ENCODE measurements at places on chromosomes 6 and 20.

DNA sequence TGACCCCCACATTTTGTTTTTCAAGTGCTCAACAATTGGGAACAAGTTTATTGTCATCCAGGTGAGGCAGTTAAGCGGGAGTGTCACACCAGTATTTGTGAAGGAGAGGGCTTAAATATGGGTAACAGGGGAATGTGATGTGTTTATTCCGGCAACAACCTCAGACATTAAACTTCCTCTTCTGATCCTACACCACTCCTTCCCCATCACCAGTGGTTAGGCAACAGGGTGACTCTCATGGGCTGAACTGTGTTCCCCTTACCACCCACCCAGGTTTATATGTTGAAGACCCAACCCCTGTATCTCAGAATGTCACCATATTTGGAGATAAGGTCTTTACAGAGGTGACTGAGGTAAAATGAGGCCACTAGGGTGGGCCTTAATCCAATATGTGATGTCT lies 52.1 kb upstream of the RNF182 start:
- no peak for DNase-seq

GRCh38 chr6:28105245-28105639 lies 19.2 kb upstream of the ZSCAN16 start:
- no peak for DNase-seq

- no peak for DNase-seq
These were observed 319.5 kb downstream of the CBLN4 start for GRCh38 chr20:55685841-55686240.

DNA sequence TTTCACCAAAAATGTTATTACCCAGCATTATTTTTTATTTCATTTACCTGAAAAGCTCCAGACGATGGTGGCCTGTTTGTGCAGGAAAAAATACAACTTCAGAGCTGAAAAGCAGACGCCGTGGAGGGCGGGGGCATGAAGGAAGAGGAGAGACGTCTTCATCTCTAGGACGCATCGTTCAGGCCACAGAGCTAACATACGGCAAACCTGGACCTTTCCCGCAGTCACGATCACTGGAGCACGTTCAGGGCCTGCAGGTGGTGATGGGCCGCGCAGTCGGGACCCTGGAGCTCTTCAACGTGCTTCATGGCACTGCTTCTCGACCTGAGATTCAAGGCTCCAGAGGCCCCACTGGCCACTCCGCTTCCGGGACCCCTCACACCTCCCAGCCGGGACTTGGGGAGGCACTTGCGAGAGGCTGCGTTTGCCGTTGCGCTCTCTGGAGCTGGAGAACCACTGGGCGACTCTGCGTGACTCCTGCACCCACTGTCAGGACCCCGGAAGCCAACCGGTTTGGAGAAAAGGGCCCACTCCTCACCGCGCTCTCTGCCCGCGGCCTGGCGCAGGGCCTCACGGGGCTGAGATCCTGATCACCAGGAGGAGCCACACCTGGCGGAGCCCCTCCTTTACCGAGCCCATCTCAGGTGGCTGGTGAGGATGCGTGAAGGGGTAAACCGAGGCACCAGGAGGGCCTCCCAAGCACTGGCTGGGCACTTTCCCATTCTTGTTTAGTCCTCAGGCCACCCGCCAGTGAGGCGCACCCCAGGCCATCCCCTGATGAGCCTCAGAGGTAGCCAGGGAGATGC lies 164.4 kb upstream of the AFDN start:
- DNase-seq, result no peak

- no peak for DNase-seq
These were observed 2.8 kb downstream of the PPP1R10 start for GRCh38 chr6:30614044-30614842.

DNA sequence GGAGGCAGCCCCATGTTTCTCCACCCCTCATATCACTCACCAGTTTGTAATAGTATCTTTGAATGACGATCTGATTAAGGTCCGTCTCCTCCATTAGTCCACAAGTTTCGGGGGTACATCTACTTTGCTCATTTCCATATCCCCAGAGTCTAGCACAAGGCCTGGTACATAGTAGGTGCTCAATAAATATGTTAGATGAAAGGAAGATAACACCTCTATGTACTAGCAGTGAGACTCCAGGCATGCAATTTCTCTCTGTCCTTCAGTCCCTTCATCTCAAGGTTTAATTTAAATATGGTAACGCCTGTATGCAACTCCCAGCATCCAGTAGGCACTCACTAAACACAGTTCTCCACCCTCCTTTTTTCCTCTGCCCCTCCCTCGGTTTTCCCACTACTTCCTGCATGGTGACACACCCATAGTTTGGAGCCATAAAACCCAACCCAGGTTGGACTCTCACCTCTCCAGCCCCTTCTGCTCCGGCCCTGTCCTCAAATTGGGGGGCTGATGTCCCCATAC lies 461 bp upstream of the HNF4A start:
- DNase-seq, result no peak

DNA sequence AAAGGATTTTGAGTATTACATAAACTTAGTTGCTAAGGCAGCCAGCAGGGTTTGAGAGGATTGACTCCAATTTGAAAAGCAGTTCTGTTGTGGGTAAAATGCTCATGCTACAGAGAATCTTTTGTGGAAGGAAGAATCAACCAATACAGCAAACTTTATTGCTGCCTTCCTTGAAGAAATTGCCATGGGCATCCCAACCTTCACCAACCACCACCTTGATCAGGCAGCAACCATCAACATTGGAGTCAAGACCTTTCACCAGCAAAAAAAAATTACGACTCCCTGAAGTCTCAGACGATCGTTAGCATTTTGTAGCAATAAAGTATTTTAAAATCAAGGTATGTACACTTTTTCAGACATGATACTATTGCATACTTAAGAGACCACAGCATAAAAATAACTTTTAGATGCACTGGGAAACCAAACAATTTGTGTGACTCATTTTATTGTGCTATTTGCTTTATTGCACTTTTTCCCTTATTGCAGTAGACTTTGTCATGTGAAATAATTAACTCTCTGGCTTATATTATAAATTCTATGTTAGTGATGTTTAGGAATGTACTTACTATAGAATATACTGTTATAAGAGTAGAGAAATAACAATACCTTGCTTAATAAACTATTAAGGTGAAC lies 390.8 kb downstream of the CDKAL1 start:
- peak; percentile 13 for DNase-seq

GRCh38 chr6:70706491-70707123 lies 38.9 kb downstream of the SMAP1 start:
- DNase-seq, result peak; percentile 35

- DNase-seq, result peak; percentile 65
These were observed 19.7 kb downstream of the HLA-DOB start for GRCh38 chr6:32796848-32797776.

DNA sequence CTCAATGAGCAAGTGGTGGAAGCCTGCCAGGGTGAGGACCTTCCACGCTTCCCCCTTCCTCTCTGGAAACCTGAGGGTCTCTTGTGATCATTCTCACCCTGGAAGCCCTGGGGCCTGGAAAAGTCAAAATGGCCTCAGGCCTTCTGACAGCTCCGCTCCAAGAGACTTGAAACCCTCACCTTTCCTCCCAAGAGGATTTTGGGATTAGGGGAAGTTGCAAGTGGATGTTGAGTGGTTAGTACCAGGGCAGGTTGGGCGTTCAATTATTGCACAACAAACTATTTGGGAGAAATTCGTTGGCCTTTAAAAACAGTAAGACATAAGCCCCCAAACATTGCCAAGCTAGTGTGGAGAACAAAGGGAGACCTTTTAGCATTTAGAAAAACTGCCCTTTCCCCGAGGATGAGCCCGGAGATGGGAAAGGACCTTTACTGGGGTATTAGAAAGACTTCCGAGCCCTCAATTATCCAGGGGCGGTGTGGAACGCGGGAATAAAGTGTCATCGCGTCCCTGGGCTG lies 4.7 kb downstream of the NKX2-2 start:
- no peak for DNase-seq

DNA sequence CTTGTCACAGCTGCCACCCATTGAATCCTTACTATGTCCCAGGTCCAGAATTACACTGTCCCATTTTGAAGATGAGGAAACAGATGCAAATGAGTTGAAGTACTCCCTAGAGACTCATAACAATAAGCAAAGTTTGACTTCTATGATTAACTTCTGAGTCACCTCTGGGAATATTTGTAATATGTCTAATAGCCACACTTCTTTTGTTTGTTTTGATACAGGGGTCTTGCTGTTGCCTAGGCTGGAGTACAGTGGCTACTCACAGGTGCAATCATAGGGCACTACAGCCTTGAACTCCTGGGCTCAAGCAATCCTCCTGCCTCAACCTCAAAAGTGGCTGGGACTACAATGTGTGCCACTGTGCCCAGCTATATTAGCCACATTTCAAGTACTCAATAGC lies 11.4 kb upstream of the SOX12 start:
- DNase-seq, result peak; percentile 43

GRCh38 chr6:108132863-108133262 lies 33.0 kb upstream of the NR2E1 start:
- DNase-seq, result no peak

- no peak for DNase-seq
These were observed 39.7 kb upstream of the EMILIN3 start for GRCh38 chr20:41406353-41406752.

- DNase-seq, result no peak
These were observed 43.7 kb upstream of the EYA2 start for GRCh38 chr20:46850896-46851295.

GRCh38 chr20:52536841-52537400 lies 345.3 kb upstream of the ZFP64 start:
- DNase-seq, result no peak

DNA sequence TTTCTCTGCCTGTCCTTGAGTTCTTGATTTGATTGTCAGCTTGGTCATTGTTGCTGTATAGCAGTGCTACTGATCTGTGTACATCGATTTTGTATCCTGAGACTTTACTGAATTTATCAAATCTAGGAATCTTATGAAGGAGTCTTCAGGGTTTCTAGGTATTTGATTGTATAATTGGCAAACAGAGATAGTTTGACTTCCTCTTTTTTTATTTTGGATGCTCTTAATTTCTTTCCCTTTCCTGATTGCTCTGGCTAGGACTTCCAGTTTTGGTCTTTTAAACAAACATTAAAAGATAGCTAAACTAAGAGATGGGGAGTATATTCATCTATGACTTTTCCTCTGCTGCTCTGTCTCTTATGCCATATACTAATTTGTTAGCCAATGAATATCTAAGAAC lies 62.4 kb downstream of the NCOA7 start:
- no peak for DNase-seq

- DNase-seq, result peak; percentile 21
These were observed 141.0 kb downstream of the HACE1 start for GRCh38 chr6:104718672-104719071.

DNA sequence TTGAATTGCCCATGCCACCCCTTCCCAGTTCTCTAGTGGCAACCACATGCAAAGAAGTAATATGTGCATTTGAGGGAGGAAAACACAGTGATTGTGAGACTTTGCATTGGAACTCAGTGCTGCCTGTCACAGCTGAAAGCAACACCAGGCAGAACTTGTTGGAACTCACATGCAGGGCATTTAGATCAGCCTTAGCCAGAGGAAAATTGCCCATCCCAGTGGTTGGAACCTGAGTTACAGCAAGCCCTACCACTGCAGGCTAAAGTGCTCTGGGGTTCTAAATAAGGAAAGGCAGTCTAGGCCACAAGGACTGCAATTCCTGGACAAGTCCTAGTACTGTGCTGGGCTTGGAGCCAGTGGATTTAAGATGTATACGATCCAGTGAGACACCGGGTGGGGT lies 245.3 kb upstream of the UFL1 start:
- DNase-seq, result no peak

GRCh38 chr6:170292111-170292406 lies 1.2 kb upstream of the DLL1 start:
- DNase-seq, result no peak

DNA sequence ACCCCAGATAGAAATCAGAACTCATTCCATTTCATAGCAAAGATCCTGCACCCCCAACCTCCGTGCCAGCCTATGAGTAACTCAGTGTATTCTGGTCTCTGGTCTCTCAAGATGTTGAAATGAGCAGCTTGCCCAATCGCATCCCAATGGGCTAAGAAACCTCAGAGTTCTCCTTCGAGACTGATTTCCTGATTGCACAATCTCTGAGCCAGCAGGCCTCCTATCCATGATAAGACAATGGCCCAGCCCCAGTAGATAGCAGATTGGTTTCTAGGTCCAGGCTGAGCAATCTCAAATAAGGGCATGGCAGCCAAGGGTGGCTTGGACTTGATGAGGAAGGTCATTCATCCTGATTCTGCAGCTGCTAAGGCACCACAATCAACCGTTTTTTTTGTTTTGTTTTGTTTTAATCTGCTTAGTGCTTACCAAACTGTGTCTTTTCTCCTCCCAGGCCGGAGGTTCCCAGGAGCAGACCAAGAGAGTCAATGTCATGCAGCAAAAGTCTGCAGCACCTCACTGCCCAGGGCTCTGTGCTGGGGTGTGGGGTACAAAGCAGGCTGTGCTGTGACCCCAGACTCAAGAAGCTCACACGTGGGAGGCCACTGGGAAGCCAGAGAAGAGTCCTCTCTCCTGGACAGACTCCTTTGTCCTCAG lies 125.1 kb upstream of the NXT1 start:
- peak; percentile 66 for DNase-seq

DNA sequence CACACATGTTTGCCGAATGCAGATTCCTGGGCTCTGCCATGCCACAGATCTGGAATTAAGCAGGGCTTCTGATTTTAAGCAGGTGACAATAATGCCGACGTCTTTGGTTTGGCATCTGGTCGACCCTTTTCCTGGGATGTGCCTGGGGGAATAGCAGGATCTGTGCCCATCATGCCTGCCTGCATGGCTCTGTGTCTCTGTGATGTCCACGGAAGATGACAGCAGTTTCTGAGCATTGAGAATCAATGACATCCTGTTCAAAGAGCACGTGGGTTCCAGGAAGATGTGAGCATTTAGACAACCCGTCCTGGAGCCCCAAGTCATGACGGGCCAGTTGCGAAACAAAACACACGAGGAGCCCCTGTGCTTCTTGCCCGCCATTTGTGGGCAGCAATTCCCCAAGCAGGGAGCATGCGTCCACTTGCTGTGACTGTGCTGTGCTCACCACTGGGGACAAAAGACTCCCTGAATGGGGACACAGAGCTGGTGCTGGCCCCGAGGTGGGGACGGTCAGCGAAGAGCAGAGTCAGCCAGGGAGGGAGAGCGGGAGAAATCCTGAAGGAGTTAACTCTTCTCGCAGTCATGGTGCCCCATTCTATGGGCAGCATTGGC lies 110.1 kb downstream of the ERMARD start:
- DNase-seq, result no peak

GRCh38 chr20:22438926-22439325 lies 145.4 kb downstream of the FOXA2 start:
- DNase-seq, result no peak
